Stimulated activated CD8-positive, alpha-beta memory T cell treated with anti-CD3 and anti-CD28 coated beads, Interleukin-4, amount 100 ng/mL, for 4 hours (primary cell): ENCODE measurements at places on chromosomes 16 and 17.

- DNase-seq: no peak
These were observed 2255.3 kb downstream of the TP53TG3F start for GRCh38 chr16:35714665-35715064.

- no peak for DNase-seq
These were observed 7.4 kb upstream of the EPX start for GRCh38 chr17:58184986-58185761.

DNA sequence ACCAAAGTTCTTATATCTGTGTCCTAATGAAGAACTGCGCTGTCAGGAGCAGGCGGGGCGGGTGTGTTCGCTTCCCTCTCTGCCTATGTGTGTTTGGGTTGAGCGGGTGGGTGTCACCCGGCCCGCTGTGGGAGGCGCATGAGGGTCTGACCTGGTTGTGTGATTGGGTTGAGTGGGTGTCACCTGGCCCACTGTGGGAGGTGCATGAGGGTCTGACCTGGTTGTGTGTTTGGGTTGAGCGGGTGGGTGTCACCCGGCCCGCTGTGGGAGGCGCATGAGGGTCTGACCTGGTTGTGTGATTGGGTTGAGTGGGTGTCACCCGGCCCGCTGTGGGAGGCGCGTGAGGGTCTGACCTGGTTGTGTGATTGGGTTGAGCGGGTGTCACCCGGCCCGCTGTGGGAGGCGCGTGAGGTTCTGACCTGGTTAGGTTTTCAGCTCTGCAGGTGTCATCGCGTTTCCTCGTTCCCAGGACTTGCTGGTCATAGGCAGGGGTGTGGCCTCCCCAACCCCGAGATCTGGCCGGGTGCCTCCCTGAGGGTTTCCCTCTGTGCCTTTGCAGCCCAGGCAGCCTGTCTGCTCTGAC is 69.6 kb upstream of the ZNF750 start:
- DNase-seq: peak; percentile 38

- peak; percentile 85 for DNase-seq
These were observed 3.7 kb downstream of the SOCS3 start for GRCh38 chr17:78356101-78356713.

DNA sequence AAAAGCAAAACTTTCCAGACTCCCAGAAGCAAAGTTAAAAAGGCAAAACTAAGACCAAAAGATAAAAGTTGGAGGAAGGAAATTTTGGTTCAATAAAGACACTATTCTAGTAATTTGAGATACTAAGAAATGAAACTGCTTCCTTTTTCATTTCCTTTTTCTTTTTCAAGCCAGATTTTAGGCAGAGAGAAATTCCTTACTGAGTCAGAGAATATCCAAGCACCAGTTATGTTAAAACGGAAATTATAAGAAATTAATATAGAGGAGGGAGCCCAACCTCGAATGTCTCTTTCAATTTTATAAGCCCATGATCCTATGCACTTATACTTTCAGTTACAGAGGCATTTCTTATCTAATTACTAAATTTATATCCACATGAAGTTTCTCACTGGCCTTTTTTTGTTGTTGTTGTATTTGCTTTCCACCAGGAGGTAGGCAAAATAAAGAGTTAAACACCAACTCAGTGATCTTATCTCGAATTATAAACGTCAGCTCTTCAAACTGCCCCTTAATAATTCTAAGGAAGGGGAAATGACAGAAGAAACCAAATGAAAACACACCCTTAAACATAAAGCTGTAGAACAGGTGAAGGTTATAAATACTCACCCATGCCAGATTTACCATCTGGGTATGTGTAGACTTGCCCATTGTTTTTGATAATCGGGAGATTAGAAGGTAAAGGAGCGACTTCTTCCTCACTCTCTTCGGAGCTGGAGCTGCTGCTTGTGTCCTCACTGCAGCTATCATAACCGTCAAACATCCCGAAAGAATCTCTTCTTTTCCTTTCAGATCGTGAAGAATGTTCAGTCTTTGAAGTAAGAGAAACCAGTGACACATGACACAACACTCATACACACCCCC is 35.2 kb downstream of the MBTD1 start:
- no peak for DNase-seq

- no peak for DNase-seq
These were observed 388.0 kb upstream of the TNRC6C start for GRCh38 chr17:77570565-77570898.

GRCh38 chr17:33924104-33924503 is 331.0 kb upstream of the CCL2 start:
- DNase-seq: no peak

DNA sequence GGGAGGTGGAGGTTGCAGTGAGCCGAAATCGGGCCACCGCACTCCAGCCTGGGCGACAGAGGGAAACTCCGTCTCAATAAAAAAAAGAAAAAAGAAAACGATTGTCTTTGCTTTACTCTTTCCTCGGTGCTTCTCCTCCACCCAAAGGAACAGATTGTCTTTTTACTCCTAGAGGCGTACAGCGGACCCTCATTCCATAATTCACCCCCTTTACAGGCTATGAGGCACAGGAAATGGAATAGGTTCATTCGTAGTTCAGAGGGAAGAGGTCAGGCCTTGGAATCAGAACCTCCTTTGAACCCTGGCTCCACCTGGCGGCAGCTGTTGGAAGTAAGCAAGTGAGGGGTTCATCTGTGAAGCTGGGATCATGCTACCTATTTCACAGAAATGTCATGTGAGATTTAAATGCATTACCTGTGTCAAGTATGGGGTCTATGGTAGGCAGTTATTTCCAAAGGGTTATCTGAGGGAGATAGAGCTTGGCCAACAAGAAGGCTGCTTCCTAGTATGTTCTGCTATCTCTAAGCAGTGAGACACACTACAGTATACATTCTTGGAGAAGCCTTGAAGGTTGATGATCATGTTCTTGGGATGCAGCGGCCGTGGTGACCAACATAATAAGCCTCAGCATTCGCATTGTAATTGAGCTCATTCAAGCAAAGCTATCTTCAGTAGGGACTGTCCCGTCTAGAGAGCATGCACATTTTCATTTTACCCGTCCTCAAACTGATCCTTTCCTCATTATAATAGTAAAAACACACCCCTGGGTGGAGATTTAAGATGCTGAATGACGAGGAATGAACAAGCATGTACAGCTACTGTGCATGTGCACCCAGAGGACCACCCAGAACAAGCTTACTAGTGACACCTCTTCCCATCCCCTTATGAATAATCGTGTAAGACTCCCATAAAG is 18.7 kb upstream of the ZNF689 start:
- peak; percentile 97 for DNase-seq

- DNase-seq: no peak
These were observed 1.9 kb downstream of the PRAC1 start for GRCh38 chr17:48720266-48721008.

- DNase-seq: no peak
These were observed 181.6 kb downstream of the RAB11FIP4 start for GRCh38 chr17:31573047-31573446.

GRCh38 chr17:41284546-41284945 is 9.0 kb downstream of the KRTAP9-7 start:
- no peak for DNase-seq

- no peak for DNase-seq
These were observed 30.0 kb downstream of the MAPT start for GRCh38 chr17:45924332-45924820.

DNA sequence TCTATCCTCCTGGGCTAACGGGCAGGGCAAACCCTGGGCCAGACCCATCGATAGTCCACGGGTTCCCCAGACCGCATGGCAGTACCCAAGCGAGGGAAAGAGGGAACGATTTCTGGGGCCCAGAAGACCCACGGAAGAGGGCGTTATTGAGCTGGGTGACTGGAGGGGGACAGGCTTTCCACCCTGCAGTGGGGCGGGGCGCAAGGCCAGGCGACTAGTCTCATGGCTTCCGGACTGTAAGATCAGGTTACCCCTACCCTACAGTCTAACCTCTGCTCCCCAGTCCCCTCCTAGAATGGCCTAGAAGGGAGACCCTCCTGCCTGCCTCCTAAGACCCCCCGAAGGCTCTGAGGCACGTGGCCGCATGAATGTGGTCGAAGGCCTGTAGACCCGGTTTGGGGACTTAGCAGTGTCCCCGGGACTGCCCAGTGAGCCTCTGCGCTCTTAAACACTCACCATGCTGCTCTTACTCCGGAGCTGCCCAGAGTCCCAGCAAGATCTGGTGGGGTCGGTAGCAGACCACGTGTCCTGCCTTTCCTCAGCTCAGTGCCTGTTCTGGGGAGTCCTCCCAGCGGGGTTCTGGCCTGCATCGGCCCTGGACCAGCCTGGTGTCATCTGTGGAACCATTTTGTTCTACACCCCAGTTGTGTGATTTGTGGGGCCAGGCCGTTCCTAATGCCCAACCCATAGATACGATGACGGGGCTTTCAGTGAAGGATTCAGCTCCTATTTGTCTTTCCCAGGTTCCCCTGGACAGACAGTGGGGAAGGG is 13.2 kb upstream of the AURKB start:
- DNase-seq: no peak

DNA sequence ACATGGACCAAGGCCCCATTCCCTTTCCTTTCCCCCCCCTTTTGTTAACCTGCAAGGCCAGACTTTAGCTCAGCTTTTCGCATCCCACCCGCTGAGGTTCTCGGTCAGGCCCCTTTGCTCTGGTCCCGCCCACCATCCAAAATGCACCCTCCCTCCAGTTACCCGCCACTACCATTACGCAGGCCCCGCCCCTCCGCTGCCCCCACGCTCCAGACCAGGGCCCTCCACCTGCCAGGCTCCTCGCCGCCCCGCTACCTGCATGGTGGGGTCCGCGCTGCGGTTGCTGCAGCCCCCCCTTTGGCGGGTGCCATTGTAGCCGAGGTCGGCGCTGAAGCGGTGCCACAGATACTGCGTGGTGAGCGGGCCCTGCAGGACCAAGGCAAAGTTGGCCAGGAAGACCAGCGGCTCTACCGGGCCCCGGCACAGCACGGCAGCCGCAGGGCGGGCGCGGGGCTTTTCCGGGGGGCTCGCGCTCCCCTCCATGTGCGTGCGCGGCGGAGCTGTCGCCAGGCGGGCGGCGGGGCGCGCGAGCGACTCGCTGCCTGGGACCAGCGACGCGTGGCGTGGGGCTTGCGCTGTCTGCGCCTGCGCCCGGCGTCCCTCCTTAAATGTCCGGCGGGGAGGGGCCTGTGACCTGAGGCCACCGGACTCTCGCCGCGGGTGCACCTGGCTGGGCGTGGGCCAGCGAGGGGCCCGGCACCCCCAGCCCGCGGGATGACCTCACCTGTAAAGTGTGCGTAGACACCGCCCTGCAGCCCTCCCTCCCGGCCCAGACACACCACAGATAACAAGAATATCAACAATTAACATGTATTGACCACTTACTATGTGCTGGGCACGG is at the start of gene SLC46A1:
Gene SLC46A1 (minus strand): TSS at position 581 of the 841 bp plus-strand sequence. CDS start 98 bp downstream, at position 483.
- DNase-seq: no peak

- no peak for DNase-seq
These were observed 28.7 kb upstream of the ABCA6 start for GRCh38 chr17:69170377-69170776.

DNA sequence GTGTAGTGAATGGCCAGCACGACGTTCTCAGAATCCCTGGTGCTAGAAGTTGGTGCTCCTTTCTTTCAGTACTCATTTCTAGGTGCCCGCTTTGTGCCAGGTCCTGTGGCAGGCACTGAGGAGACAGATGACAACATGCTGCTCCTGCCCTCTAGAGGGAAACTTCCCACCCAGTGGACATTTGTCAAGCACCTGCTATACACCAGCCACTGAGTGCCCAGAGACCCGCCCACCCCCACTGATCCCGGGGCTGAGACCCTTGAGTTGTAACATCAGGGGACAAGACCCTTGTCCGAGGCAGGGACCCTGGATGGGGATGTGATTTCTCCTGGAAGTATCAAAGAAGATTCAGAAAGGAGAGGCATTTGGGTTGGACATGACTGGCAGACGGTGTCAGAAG is 25.1 kb downstream of the UNC13D start:
- no peak for DNase-seq

- no peak for DNase-seq
These were observed 155.3 kb downstream of the AIPL1 start for GRCh38 chr17:6279659-6280058.

GRCh38 chr16:84319146-84319760 is 24.6 kb downstream of the WFDC1 start:
- no peak for DNase-seq

GRCh38 chr16:75580-76501 is 2.2 kb upstream of the MPG start:
- no peak for DNase-seq

DNA sequence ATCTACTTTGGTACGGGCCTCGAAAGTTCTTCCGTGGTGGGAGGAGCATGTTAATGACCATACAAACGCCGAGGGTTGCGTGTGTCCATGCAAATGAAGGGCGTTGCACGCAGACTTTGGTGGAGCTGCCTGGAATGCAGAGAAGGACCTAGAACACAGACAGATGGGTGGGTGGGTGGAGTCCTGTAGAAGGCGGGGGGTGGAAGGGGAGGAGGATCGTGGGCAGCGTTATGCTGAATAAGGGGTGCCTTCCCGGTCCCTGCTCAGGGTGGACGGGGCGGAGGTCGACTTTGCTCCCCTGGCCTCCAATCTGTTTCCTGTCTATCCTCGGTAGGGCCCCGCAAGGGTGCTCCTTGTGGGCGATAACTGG is 795 bp upstream of the PAQR4 start:
- DNase-seq: no peak

DNA sequence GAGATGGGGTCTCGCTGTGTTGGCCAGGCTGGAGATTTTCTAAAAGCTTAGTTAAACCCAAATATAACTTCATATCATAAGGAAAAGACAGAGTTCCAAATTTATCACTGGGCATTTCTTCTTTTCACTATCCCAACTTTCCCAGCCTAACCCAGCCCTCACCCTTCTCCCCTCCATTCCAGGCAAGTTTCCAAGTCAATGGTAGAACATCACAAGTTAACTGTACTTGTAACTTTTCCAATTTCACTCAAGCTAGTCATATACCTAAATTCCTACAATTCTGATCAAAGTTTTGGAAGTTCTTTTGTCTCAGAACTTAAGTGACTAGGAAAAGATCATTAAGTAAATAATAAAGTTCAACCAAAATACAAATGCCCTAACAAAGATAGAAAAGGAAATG is 61.2 kb downstream of the USP32 start:
- no peak for DNase-seq

DNA sequence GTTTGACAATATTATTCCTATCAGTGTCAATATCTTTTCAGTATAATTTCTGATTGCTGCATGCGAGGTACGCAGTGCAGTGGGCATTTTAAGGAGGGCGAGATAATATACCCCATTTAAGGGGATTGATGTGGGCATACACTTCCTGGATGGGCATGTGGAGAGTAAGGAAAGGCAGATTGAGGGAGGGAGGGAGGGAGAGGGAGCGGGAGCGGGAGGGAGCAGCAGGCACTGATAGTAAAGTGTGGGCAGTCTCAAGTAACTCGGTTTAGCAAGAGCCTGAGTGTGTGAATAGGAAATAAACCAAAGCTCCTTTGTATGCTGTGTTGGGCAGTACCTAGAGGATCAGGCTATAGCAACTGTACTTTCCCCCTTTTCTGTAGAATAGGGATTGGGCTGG is 5.1 kb downstream of the BPTF start:
- no peak for DNase-seq

GRCh38 chr17:44174427-44174826 is 3.9 kb downstream of the ASB16 start:
- no peak for DNase-seq
